Caco-2 (cell line): ENCODE measurements at places on chromosomes 16 and 17.

GRCh38 chr16:78926723-78927210, 673.8 kb downstream of the MAF start:
- DNase-seq = no peak

- no peak for DNase-seq
These were observed at the start of gene SLC47A2 for GRCh38 chr17:19716108-19717030. Gene SLC47A2 (minus strand): TSS chr17:19716584. CDS start chr17:19716555, 29 bp downstream.

- DNase-seq = no peak
These were observed 146.5 kb upstream of the PLCG2 start for GRCh38 chr16:81632392-81633146.

GRCh38 chr17:39591958-39592954, 15.5 kb downstream of the NEUROD2 start:
- DNase-seq = peak; percentile 77

DNA sequence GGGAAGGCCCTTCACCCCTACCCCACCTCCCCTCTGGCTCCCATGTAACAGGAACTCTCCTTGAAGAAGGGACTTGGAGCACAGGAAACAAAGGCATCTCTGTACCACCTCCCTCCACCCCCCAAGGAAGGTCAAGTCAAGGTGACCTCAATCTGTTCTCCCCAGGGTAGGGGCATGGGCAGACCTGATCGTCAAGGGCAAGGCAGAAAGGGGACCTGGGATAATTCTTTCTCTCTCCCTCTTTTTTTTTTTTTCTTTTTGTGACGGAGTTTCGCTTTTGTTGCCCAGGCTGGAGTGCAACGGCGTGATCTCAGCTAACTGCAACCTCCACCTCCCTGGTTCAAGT, 4.3 kb upstream of the STAT5A start:
- DNase-seq = no peak

DNA sequence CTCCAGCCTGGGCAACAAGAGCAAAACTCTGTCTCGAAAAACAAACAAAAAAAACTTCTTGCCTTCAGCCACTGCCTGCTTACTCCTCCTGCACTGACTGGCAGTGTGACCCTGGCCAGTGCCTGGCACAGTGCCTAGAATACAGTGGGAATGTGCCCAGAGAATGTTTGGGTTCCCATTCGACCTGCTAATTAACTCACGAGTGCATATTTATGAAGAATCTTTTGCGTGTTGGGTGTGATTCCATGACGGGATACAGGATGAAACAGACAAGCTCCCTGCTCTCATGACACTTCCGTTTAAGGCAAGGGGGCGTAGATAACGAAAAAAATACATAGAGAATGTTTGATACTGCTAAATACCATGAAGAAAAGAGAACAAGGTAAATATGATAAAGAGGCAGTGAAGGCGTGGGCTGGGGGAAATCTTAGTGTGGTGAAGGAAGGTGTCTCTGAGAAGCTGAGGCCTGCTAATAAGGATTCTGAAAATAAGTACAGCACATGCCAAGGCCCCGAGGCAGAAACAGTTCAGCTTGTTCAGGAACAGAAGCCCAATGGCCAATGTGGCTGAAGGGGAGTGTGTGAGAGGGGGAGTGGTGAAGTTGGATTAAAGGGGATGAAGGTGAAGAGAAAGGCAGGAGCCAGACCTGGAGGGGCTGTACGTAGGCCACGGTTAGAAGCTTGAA, 4.3 kb downstream of the ABI3 start:
- DNase-seq = no peak

DNA sequence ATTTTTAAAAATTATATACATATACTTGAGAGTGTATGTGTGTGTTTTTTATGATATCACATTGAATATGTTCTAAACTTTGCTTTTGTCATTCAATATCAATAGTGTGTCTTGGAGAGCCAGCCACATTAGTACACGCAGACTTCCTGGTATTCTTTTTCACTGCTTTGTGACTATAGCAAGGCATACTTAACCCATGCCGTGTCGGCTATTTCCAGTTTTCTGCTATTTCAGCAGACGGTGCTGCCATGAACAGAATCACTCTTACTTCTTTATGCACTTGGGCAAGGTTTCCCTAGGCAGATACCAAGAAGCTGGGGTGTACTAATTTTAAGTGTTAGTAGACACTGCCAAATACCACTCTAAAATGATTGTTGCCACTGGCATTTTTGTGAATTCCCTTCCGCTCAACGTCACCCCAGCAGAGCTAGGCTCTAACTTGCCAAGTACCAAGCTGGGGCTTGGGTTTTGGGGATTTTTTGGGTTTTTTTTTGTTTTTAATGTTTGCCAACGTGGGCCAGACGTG, 134.9 kb downstream of the SOCS1 start:
- DNase-seq = no peak

DNA sequence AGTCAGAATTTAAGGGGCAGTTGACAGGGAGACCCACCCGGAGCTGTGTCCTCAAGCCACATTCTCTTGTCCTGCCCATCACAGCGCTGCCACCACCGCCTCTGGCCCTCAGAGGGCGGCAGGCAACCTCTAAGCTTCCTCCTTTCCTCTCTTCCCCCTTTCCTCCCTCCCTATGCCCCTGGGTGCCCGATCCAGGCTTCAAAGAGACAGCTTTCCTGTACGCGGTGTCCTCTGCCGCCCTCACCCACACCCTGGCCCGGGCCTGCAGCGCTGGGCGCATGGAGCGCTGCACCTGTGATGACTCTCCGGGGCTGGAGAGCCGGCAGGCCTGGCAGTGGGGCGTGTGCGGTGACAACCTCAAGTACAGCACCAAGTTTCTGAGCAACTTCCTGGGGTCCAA, 23.5 kb downstream of the WNT9B start:
- DNase-seq = no peak

GRCh38 chr16:81581107-81581506, 136.5 kb downstream of the CMIP start:
- DNase-seq = no peak

GRCh38 chr16:56708525-56709442, 21.1 kb upstream of the NUP93 start:
- DNase-seq = no peak

GRCh38 chr16:88503374-88503770, 50.3 kb downstream of the ZFPM1 start:
- no peak for DNase-seq

DNA sequence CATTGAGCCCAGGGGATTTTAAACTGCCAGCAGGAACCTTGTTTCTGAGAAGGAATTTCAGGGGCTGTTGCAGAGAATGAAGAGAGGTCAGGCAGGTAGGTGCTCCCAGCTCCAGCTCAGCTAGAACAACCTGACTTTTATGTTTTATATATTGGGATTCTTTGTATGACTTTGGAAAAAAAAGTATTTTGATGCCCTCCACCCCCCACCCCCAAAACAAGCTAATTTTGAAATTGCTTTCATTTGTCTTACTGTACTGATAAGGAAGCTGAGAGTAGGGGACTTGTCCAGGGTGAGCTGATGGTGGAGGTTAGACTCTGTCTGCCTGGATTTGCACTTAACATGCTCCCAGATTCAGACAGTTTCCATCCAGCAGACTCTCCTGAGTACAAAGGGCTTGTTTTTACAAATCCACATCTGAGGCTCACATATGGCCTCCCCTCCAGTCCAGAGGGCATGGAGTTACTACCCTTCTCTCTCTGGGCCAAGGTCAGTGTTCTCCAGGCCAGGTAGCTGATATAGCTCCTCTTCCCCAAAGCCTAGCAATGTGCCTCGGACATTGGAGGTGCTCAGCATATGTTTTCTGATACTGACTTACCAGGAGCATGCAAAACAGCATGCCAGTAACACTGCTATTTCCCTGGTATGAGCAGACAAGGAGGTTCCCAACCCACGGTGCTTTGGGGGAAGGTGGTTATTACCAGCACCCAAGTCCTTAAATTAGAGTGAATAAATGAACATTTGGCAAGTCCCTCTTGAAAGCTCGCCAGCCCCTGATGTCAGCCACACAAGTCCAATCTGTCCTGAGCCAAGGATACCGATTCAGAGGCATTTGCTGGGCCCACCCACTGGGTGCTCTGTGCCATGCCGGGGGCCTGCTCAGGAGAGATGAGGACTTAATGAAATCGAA, 11.3 kb downstream of the STX1B start:
- DNase-seq = no peak

- no peak for DNase-seq
These were observed 44.1 kb downstream of the MRC2 start for GRCh38 chr17:62671553-62671952.
